Activated naive CD4-positive, alpha-beta T cell (primary cell): ENCODE measurements at places on chromosomes 5 and 9.

DNA sequence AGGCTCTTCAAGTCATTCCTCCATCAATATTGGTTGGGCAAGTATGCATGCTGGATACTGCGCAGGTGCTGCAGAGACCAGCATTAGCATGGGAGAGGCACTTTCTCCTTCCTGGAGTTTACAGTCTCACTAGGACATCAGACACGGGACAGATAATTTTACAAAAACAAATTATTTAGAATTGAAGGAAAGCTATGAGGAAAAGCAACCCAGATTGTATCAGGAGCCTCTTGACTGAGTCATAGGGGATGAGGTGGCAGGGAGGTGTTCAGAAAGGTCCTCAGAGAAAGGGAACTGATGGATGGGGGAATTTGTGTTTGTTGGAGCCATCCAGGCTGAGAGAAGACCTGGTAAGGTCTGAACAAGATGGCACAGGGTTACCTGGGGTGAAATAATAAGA, 24.5 kb upstream of the RAB14 start:
- DNase-seq: no peak

DNA sequence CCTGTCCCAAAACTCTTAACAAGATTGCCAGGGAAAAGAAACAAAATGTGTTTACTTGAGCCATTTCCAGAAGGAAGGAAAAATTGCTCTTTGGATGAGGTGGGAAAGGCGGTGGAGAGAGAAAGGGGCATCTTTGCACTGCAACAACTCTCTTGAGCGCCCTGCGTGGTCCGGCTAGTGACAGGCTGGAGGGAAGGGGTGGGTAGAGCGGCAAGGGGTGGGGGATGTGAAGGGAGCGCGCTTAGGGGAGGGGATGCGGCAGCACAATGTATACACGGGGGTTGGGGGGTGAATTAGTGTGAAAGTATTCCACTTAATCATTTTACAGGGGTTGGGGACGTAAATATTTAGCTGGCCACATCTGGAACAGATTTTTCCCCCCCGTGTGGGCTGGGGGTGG, 1.3 kb downstream of the FGF10 start:
- DNase-seq: no peak

DNA sequence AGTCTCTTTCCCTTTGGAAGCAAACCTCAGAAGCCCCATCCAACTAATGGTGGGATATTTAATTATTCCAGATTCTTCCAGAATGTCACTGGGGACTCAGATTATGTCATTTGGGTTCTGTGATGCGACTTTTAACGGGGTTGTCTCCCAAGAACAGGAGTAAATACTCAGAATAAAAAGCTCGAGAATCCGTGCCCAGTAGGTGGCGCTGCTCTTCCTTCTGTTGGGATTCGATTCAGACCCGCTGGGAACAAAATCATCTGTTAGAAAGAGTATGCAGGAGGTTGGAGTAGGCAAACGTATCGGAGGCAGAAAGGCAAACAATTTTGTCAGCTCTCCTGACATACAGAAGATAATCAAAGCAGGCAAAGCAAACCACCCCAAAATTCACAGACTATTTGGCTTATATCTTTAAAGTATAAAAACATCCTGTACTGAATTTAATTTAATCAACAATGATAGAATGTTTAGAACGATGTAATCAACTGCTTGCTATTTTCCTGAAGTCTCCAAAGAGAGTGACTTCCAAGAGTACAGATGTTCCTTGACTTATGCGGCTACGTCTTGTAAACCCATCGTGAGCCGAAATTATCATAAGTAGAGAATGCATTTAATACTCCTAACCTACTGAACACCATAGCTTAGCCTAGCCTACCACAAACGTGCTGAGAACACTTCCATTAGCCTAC, 169.8 kb upstream of the RAI14 start:
- DNase-seq: peak; percentile 41

GRCh38 chr9:70480405-70480980, 66.0 kb upstream of the KLF9 start:
- no peak for DNase-seq

DNA sequence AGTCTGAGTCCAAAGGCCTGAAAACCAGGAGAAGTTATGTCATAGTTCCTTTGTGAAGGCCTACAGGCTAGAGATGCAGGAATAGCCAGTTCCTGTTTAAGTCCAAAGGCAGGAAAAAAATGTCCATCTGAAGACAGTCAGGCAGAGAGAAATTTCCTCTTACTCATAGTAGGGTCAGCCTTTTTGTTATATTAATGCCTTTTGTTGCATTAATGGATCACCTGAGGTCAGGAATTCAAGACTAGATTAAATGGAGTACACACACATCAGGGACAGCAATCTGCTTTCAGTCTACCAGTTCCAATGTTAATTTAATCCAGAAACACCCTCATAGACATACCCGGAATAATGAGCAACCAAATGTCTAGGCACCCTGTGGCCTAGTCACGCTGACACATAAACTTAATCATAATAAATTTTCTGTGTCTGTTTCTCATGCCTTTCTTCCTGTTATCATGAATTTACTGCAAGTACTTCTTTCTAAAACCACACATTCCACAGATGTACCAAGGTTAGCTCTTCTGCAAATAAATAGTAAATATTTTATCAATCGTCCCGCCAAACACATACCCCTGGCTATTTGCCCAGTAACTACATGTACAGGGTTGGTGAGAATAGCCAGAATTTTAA, 703.9 kb downstream of the EFNA5 start:
- no peak for DNase-seq

DNA sequence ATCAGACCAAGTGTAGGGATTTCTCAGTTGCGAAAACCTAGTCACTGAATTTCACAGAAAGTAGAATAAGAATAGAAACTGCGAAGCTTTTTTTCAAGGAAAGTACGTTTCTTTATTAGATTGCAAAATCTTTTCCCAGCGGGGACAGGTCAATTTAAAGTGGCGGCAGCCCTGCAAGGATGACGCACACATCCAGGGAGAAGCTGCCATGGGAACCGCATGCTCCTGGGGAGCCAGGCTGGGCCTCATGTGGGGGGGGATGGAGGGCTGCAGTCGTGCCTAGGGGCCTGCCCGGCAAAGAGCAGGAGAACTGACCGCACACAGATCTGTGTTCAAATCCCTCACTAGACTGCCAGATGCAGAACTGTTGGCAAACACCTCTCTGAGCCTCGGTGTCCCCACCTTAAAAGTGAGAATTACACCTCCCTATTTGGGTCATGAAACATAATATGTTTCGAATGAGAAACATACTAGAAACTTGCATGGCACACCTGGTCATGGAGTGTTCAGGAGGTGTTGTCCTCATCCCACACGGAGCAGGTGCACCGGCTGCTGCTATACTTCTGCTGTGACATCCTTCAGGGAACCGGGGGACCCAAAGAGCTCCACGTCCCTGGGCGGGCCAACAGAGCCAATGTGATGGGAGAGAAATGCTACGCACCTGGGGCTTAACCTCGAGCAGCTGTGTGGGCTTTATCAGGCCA, 127.8 kb upstream of the PHYKPL start:
- DNase-seq: no peak

DNA sequence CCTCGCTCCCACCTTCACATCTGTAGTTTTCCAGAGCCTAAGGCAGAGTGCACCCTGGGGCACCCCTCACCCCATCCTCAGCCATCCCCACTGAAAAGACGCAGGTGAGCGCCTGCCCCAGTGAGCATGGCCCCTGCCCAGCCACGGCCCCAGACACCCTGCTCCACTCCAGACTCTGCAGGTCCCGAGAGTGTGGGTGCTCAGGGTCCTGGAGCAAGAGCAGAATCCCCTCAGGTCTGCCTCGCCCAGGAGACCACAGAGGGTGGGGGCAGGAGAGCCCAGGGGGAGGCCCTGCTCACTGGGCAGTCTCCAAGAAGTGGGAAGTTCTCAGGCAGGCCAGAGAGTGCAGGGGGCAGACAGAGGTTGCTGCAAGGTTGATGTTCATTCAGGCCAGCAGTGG, 158.6 kb upstream of the PPP1R26 start:
- DNase-seq: no peak

DNA sequence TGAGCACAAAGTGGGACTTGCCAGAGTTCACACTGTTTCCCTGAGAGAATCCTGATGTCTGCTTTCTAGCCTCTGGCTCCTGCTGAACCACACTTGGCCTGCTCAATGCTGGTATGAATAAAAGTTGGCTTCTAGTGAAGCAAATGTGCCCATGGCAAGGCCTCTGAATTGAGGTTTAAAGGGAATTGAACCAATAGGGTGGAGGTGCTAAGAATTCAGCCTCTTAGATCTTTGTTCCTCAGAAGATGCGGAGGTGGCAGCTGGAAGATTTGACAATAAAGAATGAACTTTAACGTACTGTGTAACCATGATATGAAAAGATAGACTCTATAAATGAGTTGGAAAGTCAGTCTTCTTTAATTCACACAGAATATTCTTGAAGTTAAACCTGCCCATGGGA, 57.2 kb downstream of the RASGRF2 start:
- DNase-seq: no peak

DNA sequence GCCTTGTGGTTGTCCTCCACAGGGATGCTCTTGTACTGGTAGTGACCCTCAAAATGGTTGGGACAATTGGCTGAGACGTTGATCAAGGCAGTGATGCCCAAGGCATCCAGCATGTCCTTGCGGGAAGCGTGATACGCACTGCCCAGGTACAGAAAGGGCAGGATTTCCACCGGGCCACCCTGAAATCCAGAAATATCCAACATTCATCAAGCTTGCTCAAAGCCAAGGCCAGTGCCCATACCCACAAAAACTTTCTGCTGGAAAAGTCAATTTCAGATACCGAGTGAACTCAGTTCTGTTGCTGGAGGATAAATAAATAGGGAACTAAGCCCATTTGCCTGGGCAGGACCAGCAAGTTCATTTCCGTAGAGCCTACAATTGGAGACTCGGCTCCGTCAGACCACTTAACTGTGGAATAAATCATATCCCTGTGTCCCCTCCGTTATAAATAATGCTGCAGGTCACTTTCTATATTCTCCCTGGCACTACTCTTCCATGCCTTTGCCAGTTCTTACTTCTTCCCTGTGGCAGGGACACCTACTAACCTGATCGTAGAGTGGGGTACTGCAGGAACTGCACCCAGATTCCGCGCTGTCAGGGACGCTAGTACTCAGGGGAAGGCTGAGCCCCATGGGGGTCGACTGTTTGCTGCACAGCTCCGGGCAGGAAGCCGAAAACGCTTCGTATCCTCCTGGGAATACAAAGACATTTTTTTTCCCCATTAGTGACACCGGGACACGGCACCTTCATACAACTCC, 1.2 kb downstream of the DUSP1 start:
- DNase-seq: peak; percentile 20

GRCh38 chr9:27701587-27701986, 128.3 kb upstream of the C9orf72 start:
- DNase-seq: no peak

DNA sequence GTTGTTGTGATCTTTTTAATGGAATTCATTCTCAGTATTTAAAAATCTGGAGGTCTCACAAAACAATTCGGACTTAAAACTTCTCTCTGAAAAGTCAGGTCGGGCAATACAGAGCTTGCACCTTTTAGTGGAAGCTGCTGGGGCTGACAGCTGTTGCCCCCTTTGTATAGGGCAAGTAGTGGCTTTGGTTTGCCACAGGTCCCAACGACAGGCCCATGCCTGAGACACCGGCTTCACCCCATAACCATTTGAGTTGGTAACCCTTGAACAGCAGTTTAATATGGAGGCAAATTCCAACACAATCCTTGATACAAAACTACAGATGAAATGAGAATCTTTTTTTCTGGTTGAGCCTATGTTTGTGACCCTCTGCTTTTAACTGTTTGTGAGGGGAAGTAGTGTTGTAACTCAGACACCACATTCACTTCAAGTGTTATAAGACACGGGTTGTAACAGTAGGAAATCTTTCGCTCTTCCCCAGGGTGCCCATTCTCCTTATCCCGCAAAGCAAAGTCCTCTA, 752 bp upstream of the GLRX start:
- DNase-seq: no peak

- DNase-seq: no peak
Observed at GRCh38 chr5:68770551-68770950, 323.3 kb upstream of the SLC30A5 start.
